ENCODE measurements at places on chromosomes 3 and 15. TPM values are rescaled to one million over a fixed set of nuclear protein-coding genes. Genes with fewer than 3 reads are reported as not detected.

DNA sequence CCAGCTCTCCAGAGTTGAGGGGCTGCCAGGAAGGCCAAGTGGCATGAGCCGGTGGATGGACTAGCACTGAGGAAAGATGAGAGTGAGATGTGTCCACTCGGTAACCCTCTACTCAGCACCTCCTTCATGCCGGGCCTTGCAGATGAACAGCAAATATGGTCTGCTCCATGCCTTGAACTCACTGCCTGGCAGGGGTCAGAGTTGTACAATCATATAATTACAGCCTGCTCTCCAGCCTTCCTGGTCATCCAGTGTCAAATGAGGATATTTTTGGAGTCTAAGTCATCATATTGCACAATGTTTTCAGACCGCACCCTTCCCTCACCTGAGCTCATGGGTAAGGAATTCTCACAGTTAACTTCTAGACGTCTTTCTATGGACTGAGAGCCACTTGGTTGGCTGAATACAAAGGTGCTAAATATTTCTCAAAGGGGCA lies 4.9 kb downstream of the MGLL start:
- no peak for DNase-seq

DNA sequence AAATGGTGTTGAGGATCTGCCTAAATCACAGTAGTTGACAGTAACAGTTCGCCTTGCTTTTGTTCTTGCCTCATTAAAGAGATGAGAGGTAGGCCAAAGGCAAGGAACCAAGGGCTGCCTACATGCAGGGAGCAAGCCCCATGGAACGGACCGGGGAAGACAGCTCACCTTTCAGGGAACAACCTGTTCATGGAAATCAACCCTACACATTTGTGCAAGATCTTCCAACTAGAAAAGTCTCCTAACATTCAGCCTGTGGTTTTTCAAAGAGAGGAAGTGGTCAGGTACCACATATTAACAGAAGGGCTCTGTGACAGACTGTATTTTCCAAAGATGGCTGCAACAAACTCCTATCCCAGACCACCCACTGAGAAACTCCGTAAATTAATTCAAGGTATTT lies 1031.8 kb upstream of the NR2F2 start:
- no peak for DNase-seq

DNA sequence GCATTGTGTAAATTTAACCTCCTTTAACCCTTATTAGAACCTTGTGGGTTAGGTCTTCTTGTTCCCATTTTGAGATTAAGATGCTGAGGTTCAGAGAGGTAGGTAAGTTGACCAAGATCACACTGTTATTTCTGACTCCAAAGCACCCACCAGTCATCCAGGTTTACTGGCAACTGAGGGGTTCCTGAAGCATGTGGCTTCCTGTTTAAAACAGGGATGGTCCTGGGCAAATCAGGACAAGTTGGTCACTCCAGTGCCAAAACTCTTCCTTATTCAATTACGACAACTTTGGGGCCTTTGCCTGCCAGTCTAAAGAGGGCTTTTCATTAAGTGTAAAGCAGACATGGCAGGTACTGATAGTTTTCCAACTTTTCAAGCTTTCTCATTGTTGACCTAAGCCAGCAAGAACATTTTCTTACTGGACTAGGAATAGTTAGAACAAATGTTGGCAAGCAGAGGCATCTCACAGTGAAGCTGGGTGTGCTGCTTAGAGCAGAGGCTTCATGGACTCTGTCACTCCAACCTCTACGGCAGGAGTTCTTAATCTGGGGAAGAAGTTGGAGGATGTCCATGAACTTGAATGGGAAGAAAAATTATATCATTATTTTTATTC lies 149.4 kb upstream of the ADAMTS9 start:
- DNase-seq, result no peak

DNA sequence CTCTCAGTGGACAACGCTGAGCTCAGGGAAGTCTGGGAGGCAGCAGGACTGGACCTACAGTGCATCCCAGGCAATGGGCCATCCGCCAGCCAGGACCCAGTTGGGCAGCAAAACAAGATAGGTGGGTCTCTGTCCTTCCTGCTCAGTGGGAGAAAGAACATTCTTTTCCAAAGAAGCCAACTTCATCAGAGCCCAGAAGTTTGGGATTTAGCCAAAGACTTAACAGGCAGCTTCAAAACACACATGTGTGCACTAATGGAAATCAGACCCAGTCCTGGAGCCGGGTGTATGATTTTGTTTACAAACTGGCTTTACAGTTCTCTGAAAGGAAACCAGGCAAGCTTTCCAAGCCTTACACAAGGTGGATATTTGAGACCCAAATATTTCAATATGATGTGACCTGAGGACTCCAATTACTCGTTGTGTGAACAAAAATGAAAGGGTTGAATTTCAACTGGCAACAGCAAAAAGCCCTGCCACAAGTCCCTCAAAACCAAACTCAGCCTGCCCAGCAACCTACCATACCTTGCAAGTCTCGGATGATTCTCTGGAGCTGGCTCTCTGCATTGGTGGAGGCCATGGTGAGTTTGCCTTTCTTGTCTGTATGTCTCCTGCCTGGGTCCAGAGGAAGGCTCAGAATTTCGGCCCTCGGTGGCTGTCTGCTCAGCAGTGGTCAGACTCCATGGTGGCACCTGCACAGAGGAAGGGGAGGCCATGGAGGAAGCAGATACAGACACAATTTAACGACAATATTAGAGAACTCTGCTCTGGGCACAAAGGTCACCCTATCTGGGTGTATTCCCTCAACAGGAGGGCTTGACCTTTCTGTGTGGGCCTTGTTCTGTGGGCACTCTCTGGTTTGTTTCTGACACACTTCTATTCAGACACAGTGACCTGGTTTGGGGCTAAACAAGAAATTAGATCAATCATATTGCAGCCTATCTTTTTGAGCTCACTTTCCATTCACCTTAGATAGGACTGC lies 11.0 kb downstream of the FYCO1 start:
- DNase-seq, result no peak

DNA sequence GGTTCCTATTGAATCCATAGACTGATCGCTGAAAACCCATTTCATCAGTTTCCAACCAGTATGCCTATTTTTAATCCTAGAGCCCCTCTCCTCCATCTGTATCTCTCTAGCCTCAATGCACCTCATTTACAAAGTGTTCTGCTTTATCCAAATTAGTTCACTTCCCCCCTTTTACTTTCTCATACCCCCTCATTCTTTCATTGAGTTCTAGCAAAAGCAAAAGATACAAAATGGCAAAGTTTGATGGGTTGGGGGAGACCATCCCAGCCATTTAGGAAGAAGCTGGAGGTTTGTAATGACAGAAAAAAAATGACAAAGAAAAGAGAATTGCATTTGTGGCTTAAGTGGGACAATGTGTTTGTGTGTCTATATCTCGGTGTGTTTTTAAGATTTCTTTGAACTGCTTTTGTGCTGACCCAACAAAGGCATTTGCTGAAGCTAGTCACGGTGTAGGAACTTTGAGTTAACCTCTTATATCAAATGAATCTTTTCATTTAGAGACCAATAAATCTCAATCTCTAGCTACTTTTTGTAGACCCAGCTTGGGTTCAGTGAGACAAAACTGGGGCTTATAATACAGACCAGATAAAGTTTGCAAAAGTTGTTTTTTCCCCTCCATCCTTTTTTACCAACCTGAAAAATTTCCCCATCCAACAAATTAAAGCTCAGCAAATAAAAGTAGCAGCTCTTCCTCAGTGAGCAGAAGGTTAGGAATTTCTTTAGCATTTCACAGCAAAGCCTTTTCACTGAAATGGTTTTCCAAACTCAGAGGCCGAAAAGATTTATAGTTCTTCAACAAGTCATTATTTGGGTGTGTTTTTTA lies 18.7 kb downstream of the NR2F2 start:
- no peak for DNase-seq

- no peak for DNase-seq
These were observed 59.4 kb downstream of the DAPK2 start for GRCh38 chr15:63986751-63987341.

DNA sequence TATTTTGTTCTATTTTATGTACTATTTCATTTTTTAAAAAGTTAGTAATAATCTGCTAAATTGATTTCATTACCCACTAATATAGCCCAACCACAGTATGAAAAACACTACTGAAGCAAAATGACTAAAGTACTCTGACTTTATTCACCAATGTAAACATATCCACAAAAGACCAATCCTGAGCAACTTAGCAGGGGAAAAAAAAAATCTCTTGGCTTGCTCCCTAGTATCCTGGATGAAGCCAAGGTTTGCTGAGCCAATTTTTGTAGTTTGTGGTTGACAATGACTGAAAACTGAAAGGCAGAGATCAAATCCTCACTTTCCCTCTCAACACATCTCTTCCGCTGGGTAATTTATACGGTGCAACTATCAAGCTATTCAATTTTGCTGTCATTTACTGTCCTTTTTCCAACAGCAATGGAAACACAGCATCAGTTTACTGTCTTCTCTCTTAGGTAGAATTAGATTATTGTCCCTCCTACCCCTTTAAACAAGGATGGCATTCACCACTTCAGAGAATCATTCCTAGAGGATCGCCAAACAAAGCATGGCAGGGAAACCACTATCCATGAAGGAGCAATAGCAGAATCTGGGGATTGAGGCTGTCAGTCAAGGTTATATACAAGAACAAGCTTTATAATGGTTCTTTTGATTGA lies 149.7 kb downstream of the THRB start:
- no peak for DNase-seq

- no peak for DNase-seq
These were observed 1.4 kb downstream of the AAGAB start for GRCh38 chr15:67253101-67253500.

DNA sequence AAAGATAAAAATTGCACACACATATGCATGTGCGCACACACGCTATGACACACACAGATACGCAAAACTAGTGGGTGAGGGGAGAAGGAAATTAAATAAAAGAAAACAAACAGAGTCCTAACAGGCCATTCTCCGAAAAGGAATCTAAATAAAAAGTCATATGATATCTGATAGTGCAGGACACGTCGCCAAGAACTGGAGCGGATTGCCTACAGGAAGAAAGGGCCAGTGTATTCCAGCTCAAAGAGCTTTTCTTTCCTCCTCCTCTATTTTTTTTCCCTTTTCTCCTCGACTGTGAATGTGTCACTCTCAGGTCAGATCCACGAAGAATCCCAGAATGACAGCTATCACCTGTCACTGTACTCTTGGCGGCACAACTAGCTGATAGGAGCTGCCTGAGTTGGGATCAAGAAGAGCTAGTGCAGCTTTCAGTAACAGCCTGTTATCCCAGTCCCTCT lies 157.8 kb downstream of the TIGIT start:
- no peak for DNase-seq

GRCh38 chr15:40563426-40563825 lies 1.4 kb downstream of the CCDC32 start:
- DNase-seq, result no peak

DNA sequence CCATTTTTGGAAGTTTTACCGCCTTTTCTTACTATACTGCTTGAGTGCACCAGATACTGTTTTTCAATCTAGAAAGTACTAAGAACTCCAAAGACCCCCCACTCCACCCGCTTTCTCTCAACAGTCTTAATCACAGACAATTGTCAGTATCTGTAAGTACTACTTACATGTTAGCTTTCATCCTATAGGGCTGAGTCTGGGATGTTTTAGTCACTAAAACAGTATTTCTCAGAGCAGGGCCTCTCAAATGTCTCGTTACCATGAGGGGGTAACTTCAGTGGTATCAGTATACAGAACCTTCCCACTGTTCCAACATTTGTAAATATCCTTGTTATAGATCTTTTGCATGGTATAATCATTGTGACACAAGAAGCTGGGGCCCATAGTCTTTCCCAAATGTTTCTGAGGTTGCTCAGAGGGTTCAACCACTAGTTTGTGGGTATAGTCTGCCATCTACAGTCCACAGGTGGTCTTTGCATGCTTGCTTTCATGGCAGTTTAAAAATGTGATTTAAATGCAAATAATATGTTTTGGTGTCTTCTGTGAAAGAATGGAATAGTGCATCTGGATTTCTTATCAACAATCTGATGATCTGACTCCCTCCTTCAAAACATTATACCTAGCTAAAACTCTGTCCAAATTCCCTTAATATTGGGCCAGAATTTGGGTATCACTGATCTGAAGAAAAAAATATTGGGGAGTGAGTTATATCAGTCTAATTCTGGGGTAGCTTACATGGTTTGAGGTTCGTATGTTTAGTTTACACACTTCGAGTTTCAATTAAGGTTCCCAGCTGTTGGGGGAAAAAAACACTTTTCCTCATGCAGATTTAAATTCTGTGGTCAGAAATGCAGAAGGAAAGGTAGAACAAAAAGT lies 18.0 kb upstream of the DNAJC13 start:
- DNase-seq, result no peak

DNA sequence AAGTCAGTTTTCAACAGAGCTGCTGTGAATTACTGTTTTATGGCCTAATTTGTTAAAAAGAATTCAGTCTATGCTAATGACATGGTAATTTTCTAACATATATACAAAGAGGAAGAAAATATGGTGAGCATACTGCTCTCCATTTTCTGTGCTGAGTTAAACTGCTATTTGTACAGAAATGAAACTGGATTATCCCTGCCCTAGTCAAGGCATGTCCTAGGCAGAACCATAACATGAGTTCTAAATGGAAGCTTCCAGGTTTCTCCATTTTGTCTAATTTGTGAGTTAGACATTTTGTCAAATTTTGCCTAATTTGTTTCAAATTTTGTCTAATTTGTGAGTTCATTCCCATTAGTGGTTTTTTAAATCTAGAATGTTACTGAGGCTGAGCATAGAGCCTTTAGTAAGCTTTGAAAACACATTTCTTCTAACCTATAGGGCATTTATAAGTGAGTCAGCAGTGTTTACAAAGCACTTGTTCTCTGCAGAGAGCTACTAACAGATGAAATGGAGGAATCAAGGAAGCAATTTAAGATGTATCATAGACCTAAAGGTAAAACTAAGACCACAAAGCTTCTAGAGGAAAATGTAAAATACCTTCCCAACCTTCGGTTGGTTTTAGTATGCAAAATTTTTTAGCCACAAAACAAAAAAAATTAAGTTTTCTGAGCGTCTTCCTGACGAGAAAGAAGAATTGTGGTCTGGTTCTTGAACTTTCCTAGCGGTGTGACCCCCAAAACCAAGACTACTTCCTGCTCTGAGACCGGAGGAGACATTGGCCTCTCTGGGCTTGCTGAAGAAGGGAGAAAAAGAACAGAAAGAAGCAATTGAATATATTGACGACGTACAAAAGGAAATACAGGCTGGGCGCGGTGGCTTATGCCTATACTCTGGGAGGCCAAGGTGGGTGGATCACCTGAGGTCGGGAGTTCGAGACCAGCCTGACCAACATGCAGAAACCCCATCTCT lies 9.8 kb downstream of the P2RY14 start:
- peak; percentile 63 for DNase-seq

The EPB42 gene
- total RNA-seq, result not detected

The TMEM207 gene
- not detected for total RNA-seq

The FAM240A gene
- not detected for total RNA-seq

The DUOXA1 gene
- not detected for total RNA-seq

The SSUH2 gene
- not detected for total RNA-seq

The TRIM71 gene
- 0.02 TPM for total RNA-seq

The GOLGA6D gene
- total RNA-seq, result not detected
